ENCODE measurements at places on chromosomes 2 and 18.

DNA sequence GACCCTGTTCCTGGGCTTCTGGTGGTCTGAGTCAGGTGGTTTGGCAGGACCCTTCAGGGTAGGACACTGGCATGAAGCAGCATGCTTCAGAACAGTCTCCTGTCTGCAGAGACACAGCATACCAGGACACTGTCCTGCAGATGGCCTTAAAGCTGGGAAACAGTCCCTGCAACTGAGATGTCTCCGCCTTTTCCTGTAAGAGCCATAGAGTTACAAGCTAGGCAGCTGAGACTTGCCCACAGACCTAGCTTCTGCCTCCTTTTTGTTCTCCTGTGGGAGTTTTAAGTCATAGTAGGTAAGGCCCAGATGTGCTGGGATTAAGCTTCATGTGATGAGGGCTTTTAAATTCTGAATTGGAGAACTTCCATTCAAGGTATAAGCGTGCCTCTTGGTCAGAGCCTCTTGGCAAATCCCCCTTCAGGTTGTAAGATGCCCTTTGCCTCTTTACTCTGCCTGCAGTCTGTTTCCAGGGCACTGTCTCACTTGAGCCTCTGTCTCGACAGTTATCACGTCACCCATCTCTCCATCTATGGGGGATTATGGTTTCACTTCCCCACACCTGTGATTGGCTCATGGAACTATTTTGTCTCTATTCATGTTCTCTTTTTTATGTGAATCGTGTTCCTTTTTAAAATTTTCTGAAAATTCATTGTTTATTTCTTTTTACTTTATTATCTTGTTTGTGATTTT, 51.8 kb downstream of the COA5 start:
- no peak for DNase-seq

GRCh38 chr2:240095556-240096523, 40.3 kb downstream of the COPS9 start:
- DNase-seq: no peak

DNA sequence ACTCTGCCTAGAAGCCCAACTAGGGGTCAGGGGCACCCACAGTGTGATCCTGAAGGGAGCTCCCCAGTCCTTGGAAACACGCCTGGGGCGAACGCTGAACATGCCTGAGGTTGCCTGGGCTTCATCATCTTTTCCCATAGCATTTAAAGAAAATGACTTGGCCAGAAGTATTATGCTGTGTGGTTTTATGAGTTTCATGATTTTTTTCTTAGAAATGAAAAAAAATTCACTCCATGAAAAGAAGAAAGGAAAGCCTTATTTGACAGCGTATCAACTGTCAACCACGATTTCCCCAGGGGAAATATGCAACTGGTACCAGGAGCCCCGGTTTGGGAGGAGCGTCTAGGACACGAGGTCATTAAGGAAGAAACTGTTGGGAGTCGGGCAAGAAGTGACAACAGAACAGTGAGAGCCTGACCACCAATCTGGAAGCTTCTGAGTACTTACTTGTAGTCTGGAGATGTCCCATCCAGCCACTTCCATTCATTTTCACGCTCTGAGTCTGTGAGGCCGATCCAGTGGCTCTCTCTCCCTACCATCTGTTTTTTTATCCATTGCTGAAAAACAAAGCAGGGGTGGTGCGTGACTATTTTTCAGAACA, 63.5 kb upstream of the THOC1 start:
- no peak for DNase-seq

DNA sequence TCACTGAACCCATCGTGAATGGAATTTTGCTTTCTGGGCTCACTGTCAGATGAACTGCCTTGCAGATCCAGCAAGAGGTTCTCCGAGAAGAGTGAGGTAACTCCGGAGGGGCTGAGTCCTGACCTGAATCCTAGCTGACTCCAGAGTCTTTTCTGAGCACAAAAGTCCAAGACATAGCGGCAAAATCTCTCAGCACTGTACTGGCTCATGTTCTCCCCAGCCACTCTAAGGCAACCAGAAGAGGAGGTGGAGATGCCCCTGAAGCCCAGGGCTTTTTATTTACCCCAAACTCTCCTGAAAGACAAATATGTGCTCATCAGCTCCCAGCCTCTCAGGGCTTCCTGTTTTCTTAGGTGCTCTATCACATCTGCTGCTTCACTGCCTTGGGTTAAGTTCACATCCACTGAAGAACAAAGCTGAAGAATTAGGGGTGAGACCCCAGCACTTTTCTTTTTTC, 221.8 kb downstream of the MREG start:
- no peak for DNase-seq

DNA sequence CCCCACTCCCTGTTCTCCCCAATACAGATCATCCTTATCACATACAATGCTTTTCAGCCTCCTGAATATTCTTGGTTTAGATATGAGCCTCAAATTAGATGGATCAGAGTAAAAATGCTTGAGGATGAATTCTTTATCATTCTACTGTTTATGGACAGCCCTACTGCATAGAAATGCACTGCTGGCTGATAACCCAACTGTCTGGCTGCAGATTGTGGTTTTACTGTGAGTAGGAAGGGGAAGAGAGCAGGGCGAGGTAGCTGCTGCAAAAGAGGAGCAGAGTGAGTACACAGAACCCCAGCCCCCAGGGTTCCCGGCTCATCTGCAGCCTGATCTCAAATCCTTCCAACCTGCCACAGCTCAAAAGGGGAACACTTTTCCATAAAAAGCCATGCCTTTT, 29.4 kb upstream of the NCOA1 start:
- no peak for DNase-seq

DNA sequence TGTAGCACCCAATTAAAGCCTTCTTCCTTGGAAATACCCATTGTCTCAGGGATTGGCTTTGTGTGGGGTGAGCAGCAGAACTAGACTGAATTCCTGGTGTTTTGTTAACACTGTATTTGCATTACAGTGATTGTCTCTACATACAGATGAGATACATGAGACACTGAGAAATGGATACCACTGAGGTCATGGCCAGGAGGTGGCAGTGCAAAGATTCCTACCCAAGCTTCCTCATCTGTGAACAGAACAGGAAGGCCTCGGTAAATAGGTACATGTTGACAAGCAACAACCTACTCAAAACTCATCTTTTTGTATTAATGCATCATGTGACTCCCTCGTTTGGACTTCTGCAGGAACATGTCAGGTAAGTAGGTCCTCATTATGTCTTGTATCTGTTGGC, 445.8 kb upstream of the RGPD4 start:
- no peak for DNase-seq

DNA sequence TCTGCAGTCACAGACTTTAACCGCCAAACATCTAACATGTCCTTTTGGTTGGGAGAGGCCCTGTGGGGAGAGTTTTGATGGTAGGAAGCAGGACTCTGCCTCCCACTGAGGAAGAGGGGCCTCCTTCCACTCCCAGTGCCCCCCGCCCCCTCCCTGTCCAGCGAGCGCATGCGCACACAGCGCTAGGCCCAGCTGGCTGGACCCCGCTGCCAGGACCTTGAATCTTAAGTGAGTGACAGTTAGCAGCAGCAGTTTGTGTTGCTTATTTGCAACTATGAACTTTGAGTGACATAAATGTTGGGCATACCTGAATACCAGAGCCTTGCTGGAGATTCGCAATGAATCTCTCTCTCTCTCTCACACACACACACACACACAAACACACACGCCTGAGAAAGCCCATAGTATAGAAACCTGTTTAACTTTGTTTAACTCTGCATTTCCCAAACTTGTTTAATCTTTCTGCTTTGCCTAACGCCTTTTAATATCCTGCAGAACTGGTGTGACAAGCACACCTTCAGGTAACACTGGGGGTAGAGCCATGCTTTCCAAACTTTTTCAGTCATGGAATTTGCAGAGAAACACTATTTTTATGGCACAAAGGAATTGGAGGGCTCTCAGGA, 134.6 kb upstream of the SMAD2 start:
- DNase-seq: no peak

GRCh38 chr2:150983314-150983897, 278.3 kb downstream of the RBM43 start:
- DNase-seq: no peak

DNA sequence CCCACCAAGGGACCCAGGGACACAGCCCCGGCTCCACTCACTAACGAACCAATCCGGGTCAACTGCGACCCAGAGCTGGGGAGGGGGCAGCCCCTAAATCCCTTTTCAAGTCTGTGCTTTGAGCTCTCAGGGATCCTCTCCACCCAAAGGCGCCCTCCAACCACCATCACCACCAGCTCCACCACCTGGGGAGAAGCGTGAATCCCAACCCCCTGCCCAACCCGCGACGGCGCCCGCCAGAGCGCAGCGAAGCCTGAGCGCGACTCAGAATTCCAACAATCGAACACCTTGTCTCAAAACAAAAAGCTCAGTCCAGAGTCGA, 497 bp downstream of the DSC3 start:
- DNase-seq: no peak

DNA sequence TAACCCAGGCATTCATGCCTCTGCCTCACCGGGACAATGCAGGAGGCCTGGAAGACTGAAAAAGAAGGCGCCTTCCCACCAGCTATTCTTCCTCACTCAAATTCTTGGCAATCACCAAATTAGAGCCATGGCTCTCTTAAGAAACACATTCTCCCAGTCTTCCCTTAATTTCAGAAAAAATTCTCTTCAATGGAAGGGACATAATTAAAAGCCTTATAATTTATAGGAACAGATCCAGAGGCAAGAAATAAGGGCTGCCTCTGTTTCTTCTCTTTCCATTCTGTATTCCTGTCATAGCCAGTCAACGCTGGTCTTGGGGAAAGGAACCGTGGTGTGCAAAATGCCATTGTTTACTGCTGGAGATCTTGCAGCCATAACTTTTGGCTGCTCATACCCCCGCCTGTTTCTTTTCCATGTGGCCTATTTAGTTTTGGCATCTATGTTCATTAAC, 32.8 kb downstream of the DTNA start:
- DNase-seq: no peak

All from stimulated activated CD4-positive, alpha-beta T cell treated with anti-CD3 and anti-CD28 coated beads, Interleukin-15, amount 100 ng/mL, for 1 hour (primary cell).